ENCODE measurements at places on chromosomes 1 and 21. TPM values are rescaled to one million over a fixed set of nuclear protein-coding genes. Genes with fewer than 3 reads are reported as not detected.

- DNase-seq, result peak; percentile 64
Observed at GRCh38 chr1:15975358-15975804, 520 bp downstream of the ZBTB17 start.

- DNase-seq, result peak; percentile 13
Observed at GRCh38 chr1:192807211-192808162, 1.4 kb upstream of the RGS2 start.

GRCh38 chr1:20446796-20447195, 39.2 kb downstream of the CAMK2N1 start:
- DNase-seq, result no peak

GRCh38 chr1:150973258-150973835, 1.3 kb downstream of the CERS2 start:
- no peak for DNase-seq

- DNase-seq, result no peak
Observed at GRCh38 chr1:184820956-184821355, 66.3 kb upstream of the EDEM3 start.

DNA sequence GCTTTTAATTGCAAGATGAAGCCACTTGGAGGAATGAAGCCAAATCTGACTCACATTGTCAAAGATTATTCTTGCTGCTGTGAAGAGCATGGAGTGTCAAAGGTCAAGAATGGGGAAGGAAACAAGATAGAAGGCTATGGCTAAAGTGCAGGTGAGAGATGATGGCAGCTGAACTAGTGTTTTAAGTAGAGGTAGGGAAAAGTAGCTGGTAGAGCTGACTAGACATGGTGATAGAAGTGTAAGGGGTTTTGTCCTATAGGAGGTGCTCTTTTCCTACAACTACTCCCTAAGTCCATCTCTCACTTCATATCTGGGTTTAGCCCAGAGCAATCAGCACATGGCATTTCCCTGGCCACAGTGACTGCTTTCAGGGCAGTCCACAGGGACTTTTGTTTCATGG, 11.8 kb downstream of the UBE2T start:
- no peak for DNase-seq

DNA sequence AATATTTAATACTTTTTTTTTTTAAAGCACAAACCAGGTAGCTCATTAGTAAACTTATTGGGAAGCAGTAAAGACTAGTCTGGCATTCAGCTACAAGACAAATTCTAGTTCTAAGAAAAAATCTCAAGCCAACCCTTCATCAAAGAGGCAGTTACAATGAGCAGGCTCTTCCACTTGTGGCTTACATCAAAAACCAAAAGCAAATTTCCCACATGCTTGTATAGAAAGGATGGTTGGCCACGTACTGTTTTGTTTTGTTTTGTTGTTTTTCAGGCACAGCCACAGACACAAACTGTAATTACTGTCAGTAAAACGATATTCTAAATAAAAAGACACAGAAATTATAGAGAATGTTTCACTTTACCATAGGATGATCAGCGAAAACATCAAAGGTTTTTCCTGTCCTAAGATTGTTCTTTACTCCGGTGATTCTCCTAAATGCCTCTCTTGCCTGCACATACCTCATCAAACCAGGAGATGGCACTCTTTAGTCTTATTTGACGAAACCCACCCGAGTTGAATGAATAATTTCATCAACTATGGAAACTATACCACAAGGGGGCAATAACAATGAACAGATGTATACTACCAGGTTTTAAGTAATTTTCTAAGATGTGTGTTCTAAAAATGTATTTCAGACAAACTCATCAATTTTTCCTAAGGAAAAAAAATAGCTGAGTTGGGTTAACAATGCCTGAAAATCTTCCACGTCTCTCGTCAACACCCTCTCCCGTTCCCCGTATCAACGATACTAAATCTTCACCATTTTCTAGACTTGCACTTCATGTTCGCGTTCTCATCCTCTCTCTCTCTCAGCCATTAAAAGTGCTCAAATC, 26.9 kb downstream of the RPL5 start:
- peak; percentile 27 for DNase-seq

DNA sequence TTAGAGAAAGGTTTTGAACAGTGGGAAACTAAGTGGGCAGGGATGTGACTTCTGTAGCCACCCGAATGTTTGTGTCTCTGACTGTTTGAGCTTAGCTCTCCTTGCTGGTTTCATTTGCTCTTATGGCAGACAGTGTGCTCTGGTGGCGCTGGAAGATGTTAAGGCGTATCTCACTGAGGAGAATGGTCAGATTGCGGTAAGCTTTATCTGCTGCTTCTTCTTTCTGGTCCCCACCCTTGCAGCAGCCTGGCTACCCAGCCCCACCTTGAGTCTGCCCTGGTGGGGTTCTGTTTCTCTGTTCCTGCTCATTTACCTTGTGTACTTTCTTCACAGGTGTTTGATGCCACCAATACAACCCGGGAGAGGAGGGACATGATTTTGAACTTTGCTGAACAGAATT, 9.9 kb downstream of the PFKFB2 start:
- no peak for DNase-seq

DNA sequence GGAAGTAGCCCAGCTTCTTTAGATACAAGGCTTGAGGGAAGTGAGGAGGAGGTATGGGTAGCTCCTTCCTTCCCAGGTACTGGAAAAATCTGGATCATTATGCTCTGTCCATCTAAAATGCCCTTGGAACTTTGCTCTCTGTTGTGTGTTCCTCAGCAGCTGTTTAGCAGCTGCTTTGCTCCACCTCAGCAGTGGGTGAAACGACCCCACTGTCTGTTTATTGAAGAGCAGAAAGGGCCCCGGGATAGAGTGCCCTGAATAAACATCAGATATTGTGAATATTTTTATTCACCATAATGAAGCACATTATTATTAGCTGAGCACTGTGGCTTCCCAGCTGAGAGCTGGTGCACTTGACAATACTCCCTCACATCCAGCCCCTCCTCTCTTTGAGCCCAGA, 237.9 kb downstream of the PBX1 start:
- DNase-seq, result no peak

- DNase-seq, result peak; percentile 47
Observed at GRCh38 chr21:42252778-42253340, 33.9 kb downstream of the ABCG1 start.

DNA sequence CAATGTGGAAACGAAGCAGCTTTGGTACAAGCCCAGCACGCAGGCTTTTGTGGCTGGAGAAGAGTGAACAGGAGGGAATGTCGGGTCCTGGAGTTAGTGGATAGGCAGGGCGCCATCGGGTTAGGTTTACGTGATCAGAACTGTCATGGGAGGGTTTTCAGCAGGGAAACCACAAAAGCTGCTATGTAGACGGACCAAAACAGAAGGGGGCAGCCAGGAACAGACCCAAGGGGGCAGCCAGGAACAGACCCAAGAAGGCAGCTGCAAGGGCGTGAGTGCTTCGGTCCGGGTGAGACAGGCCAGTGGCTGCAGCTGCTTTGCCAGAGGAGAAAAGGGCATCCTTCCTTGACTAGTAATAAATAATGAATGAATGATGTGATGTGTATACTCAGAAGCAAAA, 77.5 kb upstream of the KIF1B start:
- DNase-seq, result no peak

DNA sequence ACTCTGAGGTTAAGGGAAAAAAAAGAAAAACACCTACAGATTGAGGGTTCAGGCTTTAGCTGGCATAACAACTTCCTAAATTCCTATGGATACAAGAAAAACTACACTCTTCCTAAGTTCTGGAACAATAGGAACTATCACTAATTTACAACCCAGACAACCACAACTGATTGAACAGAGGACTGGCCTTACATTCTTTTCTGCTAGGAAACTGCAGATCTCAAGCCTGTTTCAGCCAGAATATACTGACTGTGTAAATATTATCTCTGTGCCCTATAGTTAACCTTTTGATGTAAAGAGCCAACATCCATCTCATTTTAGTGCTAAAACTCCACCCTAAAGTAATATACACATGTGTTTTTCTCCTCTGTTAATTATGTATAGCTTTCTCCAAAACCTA, 1186.5 kb upstream of the TMPRSS15 start:
- DNase-seq, result no peak

DNA sequence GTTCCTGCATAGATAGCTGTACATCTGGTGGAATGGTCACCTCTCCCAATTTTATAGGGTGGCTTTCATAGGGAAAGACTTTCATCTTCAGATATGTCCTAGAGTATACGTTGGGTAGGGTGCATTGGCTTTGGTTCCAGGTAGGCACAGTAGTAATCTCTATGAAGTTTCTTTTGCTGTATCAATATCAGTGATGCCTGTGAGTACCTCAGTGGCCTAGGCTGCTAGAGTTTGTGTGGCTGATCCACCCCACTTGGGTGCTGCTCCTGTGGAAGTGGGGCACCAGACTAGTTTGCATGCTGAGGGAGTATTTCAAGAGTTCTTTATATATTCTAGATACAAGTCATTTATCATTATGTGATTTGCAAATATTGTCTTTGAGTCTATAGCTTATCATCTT, 370.5 kb upstream of the VAMP3 start:
- no peak for DNase-seq

AUNIP gene
- total RNA-seq, result not detected

NHLH2 gene
- not detected for total RNA-seq

FMOD gene
- 29.6 TPM for total RNA-seq

RXRG gene
- total RNA-seq, result 0.27 TPM

LCE1A gene
- not detected for total RNA-seq

ELAPOR1 gene
- total RNA-seq, result 96.7 TPM

ARHGAP30 gene
- total RNA-seq, result 8.7 TPM

PTGFR gene
- 0.18 TPM for total RNA-seq

All from left colon (tissue), 2 donors.